NAMALWA (cell line): ENCODE measurements at places on chromosomes 3 and 15.

- no peak for DNase-seq
Observed at GRCh38 chr3:157530637-157531300, 27.6 kb upstream of the VEPH1 start.

DNA sequence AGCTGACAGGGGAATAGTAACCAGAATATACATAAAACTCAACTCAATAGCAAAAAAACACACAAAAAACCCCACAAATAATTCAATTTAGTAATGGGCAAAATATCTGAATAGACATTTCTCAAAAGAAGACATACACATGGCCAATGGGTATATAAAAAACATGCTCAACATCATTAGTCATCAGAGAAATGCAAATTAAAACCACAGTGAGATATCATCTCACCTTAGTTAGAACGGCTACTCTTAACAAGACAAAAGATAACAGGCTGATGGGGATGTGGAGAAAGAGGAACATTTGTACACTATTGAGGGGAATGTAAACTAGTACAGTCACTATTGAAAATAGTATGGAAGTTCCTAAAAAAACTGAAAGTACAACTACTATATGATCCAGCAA is 678.6 kb downstream of the MECOM start:
- DNase-seq: no peak

GRCh38 chr3:46677411-46677726 is 16.1 kb downstream of the ALS2CL start:
- no peak for DNase-seq

GRCh38 chr3:127114337-127115070 is 78.4 kb upstream of the PRR23E start:
- DNase-seq: no peak

DNA sequence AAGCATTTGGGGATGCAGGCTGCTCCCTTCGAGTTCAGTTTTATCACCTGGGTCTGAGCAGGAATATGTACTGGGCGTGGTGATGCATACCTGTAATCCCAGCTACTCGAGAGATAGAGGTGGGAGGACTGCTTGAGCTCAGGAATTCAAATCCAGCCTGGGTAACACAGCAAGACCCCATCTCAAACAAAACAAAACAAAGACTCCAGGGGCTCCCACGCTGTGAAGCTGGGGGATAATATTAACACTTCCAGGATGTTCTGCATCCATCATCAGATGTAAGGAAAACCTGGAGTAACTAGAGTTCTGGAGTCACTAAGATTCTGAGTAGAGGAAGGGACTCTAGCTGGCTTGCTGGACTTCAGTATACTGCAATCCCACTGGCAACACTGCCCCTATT is 40.6 kb downstream of the LYZL4 start:
- no peak for DNase-seq

GRCh38 chr15:45138814-45139765 is 9.3 kb downstream of the DUOX1 start:
- no peak for DNase-seq

DNA sequence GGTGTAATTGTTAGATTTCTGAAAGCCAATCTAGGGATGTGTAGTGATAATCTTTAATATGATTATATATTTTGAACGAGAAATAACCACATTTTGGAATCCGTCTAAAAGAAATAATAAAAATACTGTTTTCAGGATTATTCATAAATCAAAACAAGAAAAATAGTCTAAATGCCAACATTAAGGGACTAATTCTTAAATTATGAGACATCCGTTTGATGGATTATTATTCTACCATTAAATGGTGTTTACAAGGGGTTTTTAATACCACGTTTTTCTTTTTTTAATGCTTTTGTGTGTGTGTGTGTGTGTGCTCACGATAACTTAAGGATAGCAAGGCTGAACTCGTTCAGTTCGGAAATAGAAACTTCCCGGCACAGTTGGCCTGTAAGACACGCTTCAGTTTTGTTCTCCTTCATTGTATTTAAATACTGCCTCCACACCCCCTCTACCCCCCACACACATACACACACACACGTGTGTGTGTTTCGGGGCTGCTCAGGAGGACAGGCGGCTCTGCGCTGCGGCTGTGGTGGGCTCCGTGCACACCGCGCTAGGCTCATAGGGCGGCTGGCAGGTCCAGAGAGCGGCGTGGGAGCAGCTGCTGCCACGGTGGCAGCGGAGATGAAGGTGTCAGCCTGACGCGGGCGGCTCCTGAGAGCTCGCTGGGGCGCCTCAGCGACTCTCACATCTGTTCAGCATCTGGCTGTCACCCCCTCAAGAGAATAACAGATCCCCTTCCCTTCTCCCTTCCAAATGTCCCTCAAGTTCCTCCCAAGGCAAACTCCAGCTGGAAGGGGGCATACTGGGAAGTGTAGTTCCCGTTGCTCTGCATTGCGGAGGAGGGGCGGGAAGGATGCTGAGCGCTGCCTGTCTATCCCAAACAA is 23.0 kb upstream of the ANP32A start:
- peak; percentile 48 for DNase-seq

GRCh38 chr15:68340726-68341671 is 63.5 kb downstream of the FEM1B start:
- DNase-seq: no peak

DNA sequence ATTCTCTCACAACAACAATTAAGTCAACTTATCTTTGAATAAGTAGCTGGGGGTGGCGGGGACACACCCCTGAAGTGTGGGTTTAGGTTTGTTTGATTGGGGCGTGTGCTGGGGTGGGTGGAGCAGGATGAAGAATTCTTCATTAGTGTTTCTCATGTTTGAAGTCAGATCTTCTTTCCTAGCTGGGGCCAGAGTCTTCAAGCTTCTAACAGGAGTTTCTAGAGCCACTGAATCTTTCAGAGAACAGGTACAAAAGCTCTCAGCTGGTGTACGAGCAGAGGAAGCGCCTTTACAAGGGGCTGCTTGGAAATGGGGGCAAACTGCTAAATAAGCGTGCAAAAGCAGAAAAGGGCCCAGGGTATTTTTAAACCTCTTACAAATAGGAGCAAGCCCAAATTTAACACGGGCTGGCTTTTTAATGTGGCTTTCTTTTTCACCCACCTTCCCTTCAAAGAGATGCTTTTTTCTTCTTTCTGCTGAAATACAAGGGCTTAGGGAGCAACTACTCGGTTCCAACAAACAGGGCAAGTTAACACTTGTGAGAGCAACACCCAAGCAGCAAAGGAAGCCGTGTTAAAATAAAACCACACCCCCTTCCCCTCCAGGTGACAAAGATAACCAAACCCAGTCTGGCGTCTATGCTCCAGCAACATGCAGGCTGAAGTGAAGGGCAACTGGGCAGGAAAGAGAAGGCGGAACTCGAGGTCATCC is 86.9 kb upstream of the RASGRP1 start:
- DNase-seq: peak; percentile 74

DNA sequence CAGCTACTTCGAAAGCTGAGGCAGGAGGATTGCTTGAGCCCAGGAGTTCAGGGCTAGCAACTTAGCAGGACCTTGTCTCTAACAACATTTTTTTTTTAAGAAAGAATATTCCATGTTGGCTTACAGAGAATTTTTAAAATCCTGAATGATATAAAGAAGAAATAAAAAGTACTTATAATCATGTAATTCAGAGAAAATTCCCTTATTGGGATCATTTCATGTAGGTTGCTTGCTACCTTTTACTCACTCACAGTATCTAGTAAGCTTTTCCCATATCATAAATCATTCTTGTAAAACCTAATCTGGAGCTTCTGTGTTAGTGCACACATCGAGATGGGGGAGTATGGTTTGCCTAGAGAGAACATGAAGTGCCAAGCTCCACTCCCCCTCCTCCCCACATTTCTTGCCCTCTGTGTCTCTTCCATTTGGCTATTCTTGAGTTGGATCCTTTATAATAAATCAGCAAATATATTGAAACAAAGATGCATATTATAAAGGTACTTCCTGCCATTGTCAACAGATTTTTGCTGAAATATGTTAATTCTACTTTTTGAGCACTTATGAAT is 13.6 kb downstream of the TF start:
- DNase-seq: no peak

- DNase-seq: no peak
Observed at GRCh38 chr3:141610939-141611338, 124.1 kb downstream of the RASA2 start.

GRCh38 chr3:156760333-156760732 is 65.8 kb upstream of the LEKR1 start:
- DNase-seq: no peak

GRCh38 chr15:90086868-90087268 is 15.4 kb downstream of the IDH2 start:
- DNase-seq: peak; percentile 77

DNA sequence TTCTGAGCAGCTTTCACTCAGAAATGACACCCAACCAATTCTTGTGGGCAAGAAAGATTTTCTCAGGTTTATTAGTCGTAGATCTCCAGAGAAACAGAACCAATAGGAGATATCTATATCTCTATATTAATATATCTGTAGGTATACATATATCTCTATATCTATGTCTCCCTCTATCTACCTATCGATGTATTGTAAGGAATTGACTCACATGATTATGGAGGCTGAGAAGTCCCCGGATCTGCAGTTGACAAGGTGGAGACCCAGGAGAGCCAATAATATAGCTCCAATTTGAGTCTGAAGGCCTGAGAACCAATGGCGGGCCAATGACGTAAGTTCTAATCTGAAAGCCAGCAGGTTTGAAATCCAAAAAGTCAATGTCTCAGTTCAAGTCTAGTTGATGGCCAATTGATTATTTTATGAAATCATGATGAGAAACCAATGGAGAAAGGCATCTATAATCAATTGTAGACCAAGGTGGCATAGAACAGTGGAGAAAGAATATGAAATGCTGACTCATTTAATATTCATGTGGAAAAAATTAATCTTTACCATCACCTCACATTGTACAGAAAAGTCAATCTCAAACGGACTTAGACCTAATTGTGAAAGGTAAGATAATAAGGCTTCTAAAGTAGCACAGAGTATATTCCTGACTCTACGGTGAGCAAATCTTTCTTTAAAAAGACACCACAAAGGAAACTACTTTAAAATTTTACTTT is 65.6 kb upstream of the CHRNA7 start:
- no peak for DNase-seq

GRCh38 chr3:50652709-50653108 is 22.0 kb upstream of the DOCK3 start:
- peak; percentile 26 for DNase-seq
